ENCODE measurements at places on chromosomes 4 and X.
A peak's percentile ranks its signal among the peaks of the same experiment; 100 is the strongest.

GRCh38 chrX:24426340-24426913 lies 38.7 kb upstream of the PDK3 start:
- DNase-seq = no peak

DNA sequence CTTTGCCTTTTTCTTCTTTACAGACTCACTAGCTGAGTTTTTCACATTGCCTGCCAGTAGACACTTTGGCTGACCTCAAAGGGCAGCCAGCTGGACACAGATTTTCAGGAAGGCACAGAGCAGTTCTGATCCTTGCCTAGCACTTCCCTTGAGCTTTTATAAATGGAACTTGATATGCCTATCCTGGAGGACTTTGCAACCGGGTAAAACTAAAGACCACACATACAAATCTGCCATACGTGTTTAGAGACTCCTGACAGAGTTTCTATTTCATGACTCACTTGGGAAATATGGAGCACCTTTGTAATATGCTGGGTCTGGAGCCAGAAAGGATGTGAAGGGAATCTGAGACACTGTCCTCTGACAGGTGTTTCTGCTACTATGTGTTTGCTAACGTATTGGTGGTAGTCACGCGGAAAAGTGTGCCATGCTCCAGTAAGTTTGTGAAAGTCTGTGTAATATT lies 56.7 kb upstream of the RASSF6 start:
- DNase-seq = no peak

- DNase-seq = no peak
Measured at GRCh38 chrX:71181558-71181909, 36.9 kb downstream of the NLGN3 start.

DNA sequence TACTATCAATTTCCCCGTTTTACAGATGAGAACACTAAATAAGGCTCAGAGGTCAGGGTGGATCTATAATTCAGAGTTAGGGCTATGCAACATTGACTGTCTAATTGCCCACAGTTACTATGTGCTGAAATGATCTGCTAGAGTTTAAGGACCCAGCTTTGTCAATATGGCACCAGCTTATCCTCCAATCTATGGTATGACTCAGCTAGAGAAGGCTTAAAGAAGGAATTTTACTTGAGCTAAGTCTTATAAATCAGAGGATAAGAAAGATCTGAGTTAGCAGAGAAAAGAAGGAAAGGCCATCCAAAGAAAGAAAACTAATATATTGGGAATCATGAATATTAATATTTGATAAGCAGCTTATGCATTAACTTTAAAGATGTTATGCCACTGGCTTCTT lies 78.1 kb downstream of the ASB9 start:
- DNase-seq = no peak

DNA sequence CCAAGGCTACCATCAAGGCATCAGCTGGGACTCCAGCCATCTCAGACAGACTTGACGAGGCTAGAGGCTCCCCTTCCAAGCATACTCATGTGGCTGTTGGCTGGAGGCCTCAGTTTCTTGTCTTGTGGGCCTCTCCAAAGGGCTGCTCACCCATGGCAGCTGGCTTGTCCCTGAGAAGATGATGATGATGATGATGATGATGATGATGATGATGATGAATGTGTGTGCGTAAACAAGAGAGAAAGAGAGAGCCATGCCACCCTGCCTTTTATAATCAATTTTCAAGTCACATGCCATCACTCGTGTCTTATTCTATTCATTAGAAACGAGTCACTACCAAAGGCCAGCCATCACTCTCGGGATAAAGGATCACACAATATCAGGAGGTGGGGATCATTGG lies 60.5 kb upstream of the ADGRG2 start:
- DNase-seq = no peak

- no peak for DNase-seq
Measured at GRCh38 chr4:147943159-147943638, 211.3 kb downstream of the ARHGAP10 start.

DNA sequence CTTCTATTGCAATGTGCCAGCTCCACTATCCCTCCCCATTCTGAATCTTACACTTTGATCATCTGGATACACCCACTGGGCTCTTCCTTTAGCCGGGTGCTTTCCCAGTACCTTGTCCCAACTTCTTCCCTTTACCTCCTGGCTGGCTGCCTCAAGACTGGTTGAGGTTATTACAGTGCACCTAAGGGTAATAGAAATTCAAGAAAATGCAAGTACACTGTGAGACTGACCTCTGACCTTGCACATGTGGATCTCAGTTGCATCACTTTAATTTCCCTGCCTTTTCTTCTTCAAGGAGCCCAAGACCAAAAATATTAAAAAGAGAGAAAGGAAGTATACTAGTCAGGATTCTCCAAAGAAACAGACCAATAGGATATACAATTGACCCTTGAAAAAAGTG lies 53.9 kb upstream of the NOCT start:
- DNase-seq = no peak

GRCh38 chr4:98522636-98523395 lies 135.6 kb downstream of the TSPAN5 start:
- peak; percentile 46 for DNase-seq

GRCh38 chr4:135492439-135492838 lies 1290.8 kb upstream of the PABPC4L start:
- no peak for DNase-seq

- no peak for DNase-seq
Measured at GRCh38 chrX:112670977-112671376, 8.8 kb downstream of the LHFPL1 start.

GRCh38 chr4:76504613-76505465 lies 69.8 kb downstream of the SHROOM3 start:
- DNase-seq = no peak

DNA sequence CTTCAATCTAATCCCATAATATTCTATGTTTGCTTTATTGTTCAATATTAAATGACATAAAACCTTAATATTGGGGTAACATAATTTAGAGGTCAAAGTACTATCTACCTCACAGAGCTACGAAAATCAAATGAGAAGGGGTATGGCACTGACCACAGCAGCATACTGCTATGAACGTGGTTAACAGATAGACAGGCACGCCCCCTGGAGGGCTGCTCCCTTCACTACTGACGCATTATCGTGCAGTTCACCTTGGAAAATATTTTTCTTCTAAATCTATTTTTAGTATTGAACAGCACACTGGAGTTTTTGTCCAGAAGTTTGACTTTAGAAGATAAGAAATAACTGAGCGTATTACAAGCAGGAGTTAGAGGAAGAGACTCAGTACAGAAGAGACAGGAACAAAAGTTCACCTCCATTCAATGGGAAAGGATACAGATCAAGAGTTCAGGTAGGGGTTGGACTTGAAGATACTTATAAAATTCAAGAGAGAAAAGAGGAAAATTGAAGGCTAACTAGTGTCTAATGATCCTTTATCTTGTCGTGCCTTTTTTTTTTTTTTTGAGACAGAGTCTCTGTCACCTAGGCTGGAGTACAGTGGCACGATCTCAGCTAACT lies 22.7 kb downstream of the MAP9 start:
- peak; percentile 47 for DNase-seq

DNA sequence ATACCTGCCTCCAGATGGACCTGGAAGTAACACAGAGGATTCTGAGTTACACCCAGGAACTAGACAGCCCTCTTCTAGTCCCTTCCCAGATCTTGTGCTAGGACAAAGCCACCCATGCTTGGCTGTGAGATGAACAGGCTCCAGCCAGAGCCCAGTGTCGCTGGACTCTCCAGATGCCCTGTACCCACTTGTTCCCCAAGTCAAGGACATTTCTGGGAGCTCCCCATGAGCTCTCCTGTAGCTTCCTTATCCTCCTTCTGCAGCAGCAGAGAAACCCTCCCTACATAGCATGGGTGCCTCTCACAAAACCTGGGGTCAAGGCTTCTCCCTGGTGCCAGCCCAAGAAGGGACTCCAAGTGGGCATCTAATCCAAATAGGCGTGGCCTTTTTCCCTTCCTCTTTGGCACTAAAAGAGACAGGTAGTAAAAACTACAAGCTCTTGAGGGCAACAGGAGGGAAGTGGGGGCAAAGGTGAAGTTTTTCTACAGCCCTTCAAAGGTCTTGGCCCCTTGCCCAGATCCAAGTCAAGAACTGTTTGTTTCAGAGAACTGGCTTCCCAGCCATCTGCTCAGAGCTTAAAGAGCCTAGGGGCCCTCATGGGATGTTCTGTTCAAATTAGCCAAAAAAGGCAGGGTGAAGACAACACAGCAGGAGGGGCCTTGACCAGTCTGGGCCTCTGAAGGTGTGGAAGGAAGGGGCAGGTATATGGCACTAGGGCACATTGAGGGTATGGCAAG lies 8.5 kb upstream of the ERCC6L start:
- no peak for DNase-seq

GRCh38 chr4:38117591-38117990 lies 157.4 kb downstream of the PTTG2 start:
- no peak for DNase-seq

DNA sequence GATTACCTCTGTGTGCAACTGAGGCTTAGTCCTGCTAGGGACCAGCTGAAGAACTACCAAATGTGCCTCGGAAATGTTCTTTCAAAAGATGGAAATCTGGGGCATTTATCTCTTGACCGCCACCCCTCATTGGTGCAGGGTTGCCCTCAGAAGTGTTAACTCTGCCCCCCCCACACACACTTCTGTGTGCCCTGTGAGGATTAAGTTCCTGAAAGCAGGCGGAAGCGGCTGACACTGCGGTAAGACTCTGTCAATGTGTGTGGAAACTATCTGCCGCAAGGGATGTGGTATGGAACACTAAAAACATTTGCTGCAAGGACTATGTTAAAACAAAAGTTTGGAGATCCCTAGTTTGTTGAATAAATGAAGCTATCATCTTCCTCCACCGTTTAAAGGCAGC lies 106.9 kb upstream of the NDP start:
- no peak for DNase-seq

DNA sequence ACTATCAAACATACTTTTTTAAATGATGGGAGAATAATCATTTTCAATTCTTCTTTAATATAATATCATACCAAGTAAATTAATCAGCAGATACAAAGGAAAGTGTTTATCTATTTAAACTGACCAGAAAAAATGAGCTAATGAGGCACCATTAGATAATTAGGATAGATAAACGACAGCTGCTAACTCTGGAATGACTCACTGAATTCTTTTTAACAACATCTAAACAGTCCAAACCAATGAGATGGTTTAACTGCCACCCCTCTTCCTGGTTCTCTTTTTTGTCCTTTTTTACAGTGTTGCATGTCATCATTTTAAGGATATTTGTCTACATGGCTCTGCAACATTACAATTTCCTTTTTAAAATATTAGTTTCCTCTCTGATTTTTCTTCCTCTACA lies 41.6 kb downstream of the UNC5C start:
- no peak for DNase-seq

DNA sequence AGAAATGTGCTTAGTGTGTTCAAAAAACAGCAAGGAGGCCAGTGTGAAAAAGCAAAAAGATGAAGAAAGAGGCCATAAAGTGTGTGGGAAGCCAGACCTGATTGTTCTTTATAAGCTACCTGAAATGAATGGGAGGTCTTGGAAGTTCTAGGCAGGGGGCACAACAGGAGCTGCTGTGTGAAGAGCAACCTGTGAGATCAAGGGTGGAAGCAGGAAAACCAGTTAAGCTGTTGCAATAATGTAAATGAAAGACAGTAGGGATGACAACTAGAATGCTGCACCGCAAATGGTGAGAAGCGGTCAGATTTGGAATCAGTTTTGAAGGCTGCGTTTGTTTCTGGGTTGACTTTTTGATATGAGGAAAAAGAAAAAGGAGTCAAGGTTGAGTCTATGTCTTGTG lies 123.5 kb downstream of the TMEM144 start:
- no peak for DNase-seq

GRCh38 chrX:79524642-79525041 lies 157.5 kb upstream of the ITM2A start:
- no peak for DNase-seq

- no peak for DNase-seq
Measured at GRCh38 chr4:181619651-181620050, 623.6 kb upstream of the TENM3 start.

DNA sequence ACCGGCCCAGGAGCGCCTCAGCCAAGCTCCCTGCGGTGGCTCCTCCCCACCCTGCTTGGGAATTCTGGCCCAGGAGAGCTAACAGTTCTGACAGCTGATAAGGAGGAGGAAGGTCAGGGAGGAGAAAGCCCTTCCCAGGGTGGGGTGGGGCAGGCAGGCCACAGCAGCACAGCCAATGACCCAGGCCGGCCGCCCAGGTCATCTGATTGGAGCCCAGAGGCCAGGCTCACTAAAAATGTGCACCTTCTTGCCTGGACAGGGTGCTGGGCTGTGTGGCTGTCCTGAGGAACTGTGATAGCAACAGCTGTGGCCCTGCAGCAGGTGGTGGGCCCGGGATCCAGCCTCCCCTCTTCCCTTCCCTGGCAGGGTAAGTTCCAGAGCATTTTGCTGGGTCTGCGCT lies 17.2 kb upstream of the SH3TC1 start:
- no peak for DNase-seq

DNA sequence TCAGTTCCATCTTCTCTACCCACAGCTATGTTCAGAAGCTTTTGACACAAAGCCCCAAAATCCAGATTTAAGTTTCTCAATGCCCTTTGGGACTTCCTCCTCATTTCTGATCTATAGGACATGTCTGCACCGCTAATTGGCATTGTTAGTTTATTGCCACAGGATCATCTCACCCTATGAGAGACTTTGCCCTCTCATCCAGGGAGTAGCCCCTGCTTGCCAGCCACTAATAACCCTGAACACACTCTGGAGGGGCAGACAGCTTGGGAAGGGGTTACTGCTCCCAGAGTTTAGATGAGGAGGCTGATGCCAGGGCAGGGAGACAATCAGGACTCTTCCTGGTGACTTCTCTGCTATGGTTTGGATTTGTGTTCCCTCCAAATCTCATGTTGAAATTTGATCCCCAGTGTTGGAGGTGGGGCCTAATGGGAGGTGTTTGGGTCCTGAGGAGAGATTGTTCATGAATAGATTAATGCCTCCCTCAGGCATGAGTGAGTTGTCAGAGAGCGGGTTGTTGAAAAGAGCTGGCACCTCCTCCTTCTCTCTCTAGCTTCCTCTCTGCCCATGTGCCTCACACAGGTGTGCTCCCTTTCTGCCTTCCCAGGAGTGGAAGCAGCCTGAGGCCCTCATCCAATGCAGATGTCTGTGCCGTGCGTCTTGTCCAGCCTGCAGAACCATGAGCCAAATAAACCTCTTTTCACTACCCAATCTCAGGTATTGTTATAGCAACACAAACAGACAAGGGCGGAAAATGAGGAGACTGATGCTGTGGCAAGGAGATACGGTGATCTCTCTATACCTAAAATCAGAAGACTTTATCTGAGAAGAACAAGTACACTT lies 3.6 kb upstream of the SCARB2 start:
- DNase-seq = no peak

DNA sequence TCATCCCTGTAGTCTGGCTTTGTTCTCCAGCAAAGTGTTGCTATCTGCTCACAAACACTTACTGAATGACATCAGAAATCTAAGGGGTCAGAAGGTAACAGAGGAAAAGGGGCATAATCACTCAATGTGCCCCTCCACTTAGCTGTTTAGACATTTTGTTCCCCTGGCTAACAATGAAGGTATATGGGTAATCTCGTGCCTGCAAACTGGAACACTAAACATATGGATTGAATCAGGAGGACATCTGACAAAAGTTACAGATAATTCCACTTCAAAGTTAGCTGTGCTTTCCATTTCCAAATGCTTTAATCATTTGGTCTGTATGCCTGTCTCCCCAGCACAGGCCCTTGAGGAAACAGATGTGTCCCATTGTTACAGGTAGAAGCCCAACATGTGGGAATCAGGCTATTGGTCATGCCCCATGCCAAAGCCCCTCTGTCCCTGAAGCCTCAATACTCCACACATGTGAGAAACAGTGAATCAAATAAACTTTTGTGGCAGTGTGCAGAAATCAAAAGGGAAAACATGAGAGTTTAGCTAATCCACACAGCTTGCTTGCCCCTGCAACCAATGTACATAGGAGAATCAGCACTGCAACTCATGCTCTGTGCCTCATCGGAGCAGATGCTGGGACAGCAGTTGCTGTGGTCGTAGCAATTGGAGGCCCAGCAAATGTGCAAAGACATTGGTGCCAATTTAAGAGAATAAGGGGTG lies 111.7 kb downstream of the RNF150 start:
- peak; percentile 44 for DNase-seq
